ENCODE measurements at places on chromosomes 2 and 18.

- DNase-seq, result no peak
Observed at GRCh38 chr2:185484602-185485001, 254.0 kb upstream of the FSIP2 start.

GRCh38 chr2:204086167-204086566 is 149.6 kb downstream of the ICOS start:
- no peak for DNase-seq

DNA sequence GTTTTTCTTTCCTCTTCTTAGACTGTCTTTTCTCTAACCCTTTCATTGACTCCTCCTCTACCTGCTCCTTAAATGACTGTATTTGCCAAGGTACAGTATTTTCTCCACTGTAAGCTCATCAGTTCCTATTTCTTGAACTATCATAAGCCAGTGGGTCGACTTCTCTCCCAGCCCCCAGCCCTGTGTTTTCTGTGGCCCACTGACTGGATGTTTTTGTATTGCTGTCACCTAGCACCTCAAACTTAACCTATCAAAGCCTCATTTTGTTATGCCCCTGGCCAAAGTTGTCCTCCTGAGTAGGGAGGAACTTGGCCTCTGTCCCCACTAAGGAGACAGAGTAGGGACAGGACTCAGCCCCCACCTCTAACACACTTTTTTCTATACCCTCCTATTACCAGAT is 65.4 kb upstream of the CABLES1 start:
- no peak for DNase-seq

- no peak for DNase-seq
Observed at GRCh38 chr2:1814061-1814460, 69.7 kb upstream of the PXDN start.

- no peak for DNase-seq
Observed at GRCh38 chr18:79698668-79699335, 19.2 kb downstream of the CTDP1 start.

Measured in activated CD4-positive, CD25-positive, alpha-beta regulatory T cell treated with anti-CD3 and anti-CD28 coated beads, Interleukin-2, amount 50 U/mL, for 16 hours (primary cell).